ENCODE measurements at places on chromosomes 3 and 15.
A peak's percentile ranks its signal among the peaks of the same experiment; 100 is the strongest.

DNA sequence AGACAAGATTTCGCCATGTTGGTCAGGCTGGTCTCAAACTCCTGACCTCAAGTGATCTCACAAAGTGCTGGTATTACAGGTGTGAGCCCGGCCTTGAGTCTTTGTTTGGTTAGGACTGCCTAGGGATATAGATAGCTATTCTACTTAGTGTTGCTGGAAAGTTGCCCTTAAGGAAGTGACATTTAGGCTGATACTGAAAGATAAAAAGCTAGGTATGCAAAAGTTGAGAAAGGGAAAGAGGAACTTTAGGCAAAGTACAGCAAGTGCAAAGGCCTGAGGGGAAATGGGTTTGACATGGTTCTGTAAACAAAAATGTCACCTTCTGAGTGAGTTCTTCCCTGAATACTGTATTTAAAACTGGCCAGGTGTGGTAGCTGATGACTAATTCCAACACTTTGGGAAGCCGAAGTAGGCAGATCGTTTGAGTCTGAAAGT lies 111.5 kb downstream of the ZNF609 start:
- DNase-seq, result peak; percentile 71

- DNase-seq, result peak; percentile 85
Observed at GRCh38 chr3:125375950-125376679, 990 bp upstream of the ZNF148 start.

DNA sequence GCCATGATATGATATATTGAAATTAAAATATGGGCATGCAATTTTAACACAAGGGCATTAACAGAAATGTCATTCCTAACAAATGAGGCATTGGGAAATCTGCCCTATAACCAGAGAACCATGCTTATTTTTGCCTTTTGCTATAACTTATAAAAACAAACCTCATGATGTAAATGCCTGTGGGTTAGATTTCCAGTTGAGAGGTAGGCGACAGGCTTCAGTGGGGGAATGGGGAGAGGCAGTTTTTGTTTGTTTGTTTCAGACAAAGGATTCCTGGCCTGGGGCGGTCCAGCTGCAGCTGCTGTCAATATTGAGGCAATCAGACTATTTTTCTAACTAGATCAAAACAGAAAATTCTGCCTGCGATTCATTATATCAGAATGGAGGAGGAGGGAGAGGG lies 490.4 kb upstream of the CFAP20DC start:
- DNase-seq, result peak; percentile 38

GRCh38 chr3:45105855-45106671 lies 40.1 kb downstream of the CDCP1 start:
- peak; percentile 65 for DNase-seq

DNA sequence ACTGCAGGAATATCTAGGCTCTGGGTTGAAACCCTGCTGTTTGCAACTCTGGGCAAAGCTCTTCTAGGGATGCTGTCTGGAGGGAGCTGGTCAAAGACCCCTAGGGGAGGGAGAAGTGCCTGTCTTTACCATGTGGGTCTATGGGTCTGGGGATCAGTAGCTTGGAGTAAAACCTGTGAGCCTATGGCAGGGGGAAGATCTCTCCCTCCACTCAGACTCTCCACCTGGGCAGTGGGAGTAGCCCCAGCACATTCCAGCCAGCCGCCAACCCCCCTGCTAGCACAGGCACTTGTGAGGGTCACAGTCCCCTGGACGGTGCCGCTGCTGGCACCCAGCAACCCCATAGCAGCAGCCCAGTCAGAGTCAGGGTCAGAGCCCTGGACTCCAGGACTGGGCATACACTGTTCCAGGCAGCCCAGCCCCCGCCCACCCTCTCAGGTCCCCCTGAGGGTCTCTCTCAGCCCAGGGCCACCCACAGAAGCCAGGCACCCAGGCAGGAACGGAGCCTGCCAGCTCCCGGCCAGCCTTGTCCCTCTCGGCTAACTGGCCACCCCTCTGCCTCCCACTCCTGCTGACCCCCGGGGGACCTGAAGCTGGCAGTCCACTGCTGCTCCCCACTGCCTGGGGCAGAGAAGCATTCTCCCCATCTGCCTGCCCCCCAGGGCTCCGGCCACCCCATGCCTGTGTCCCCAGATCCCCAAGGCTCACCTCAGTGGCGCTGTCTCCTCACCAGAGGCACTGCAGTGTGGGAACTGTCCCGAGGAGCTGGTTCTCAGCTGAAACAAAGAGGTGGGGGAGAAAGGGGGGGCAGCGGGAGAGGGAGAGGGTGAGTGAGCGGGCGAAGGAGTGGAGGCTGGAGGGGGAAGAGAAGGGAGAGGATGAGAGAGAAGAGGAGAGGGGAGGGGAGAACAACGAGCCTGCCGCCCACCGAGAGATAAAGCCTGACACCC lies 10.8 kb downstream of the GLYCTK start:
- no peak for DNase-seq

DNA sequence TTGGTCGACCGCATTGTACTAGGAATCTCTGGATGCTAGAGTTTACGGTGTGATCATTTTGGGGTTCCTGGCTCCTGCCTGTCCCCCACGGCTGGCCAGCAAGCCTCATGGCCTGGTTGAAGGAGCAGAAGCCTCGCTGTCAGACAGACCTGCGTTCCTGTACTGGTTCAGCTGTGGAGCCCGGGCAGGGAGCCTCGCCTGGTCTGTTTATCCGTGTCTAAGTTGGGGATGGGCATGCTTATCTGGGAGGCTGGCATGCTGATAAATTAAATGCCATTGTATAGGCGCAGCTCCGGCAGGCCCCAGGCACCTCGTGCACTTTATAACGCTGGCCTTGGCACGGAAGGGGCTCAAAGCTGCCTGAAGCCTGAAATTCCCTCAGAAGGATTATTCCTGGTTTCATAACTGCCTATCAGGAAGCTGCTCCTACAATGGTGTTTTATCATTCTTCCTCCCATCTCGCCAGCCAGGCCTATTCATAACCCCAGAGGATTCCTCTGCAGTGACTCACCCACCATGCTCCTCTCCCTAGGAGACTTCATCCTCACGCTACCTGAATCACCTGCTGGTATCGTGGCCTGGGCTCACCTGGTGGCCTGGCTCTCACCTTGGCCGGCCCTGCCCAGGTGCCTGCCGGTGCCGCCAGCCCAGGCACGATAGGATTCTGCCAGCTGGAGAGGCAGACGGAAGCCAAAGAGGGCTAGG lies 110.9 kb downstream of the ASB7 start:
- DNase-seq, result peak; percentile 100

DNA sequence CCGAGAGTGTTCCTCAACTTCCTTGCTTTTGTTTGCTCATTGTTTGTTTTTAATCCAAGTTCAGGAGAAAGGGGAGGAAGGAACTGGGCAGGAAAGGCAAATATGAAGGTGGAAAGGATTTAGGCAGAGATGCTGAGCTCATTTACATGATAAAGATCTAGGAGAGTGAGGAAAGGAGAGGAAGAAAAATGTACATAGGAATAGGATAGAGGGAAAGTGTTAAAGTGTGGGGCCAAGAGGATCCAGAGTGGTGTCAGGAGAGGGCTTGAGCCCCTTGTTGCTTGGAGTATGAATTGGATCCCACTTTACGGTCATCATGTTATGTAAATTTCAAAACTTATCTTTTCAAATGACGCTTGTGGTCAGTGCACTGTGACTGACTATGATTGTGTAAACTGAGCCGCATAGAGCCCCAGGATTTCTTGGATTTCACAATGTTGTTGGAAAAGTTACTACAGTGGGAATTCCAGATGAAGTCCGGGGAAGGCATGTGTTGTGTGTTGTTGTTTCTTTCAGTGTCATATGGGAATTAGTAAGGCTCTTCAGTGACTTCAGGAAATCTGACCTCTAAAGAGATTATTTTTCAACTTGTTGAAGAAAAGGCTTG lies 15.0 kb upstream of the PLD1 start:
- peak; percentile 75 for DNase-seq

- DNase-seq, result peak; percentile 50
Observed at GRCh38 chr3:16511681-16512434, 1.6 kb downstream of the RFTN1 start.

DNA sequence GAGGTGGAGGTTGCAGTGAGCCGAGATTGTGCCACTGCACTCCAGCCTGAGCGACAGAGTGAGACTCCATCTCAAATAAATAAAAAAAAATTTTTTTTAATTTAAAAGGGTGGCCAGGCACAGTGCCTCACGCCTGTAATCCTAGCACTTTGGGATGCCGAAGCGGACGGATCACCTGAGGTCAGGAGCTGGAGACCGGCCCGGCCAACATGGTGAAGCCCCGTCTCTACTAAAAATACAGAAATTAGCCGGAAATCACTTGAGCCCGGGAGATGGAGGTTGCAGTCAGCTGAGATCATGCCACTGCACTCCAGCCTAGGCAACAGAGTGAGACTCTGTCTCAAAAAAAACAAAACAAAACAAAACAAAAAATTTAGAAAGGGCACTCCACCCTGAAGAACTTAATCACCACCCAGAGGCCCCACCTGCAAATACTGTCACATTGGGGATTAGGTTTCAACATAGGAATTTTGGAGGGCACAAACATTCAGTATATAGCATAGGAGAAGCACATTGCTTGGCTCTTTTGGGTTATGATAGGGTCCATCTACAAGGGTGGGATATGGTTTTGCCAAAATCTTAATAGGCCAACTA lies 7.1 kb upstream of the YEATS2 start:
- no peak for DNase-seq

DNA sequence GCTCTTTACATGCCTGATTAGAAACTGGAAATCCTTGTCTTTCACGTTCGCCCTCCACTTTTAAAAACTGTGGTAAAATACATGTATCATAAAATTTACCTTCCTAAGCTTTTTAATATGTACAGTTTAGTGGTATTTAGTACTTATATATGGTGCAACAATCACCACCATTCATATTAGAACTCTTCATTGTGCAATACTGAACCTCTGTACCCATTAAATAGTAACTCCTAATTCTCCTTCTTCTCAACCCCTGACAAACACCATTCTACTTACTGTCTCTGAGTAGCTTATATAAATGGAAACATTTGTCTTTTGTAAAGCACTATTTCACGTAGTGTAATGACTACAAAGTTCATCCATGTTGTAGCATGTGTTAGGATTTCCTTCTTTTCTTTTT lies 28.2 kb downstream of the GRM2 start:
- DNase-seq, result no peak

- no peak for DNase-seq
Observed at GRCh38 chr3:185330238-185330637, 32.7 kb upstream of the MAP3K13 start.

DNA sequence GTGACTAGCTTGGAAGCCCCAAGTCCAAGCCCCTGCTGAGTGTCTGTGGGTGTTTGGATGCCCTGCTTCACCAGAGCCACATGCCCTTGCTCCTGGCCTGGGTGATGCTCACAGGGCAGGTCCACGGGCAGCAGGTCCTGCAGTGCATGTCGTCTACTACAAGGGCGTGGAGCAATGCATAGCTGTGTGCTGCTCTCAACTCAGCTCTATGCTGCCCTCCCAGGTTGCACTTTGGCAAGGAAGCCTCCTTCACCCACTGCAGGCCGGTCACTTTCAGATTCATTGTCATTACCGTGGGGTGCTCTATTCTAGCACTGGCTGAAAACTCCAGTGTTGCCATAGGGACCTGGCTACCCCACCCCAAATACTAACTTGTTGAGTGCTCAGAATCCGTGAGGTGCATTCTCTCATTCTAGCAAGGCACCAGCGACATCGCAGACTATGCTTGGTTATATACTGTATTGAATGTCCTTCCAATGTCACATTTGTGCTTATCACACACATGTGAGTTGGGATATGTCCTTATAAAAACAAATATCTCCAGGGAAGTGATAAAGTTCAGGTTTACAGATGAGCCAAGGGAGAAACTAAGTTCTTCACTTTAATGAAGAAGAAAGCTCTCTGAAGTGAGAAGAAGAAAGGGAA lies 51.8 kb downstream of the GRAMD1C start:
- peak; percentile 29 for DNase-seq

GRCh38 chr3:123467046-123467445 lies 18.2 kb upstream of the ADCY5 start:
- DNase-seq, result no peak

DNA sequence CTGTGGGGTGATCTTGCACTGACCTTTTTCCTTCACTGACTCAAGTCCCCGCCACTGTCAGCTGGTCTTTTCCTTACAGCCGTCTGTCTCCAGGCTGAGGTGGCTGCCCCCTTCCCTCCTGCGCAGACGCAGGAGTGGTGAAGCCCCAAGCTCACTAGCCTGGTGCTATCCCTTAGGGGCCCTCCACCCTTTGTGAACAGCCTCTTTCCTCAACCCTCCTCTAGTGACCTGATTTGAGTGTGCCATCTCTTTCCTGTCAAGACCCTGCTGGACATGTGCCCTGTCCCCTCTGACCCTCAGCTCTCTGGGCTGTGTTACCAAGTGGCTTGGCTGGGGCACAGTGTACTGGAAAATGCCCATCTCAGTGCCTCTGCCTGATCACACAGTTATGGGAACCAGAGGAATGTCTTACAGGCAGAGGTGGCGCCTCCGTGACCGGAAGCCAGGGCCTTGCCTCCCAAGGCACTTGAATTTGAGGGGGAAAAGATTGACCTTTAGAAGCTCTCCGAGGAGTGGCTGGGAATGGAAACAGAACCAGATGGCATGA lies 8.7 kb downstream of the KBTBD13 start:
- DNase-seq, result no peak

DNA sequence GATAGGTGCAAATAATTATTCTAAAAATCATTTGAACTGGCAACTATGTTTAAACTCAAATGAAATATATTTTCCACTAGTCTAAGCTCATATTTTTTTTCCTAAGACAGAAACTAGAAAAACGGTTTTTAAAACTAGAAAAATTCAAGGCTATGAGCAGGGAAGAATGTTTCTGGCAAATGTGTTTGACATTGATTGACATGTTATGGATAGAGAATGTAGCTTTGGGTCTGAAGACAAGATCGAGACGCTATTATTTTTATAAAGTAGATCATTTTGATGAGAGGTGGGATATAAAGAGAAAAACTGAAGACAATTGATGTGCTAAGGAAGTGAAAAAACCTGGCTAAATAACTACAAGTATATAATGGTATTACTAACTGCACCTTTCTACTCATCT lies 415.2 kb downstream of the GABRB3 start:
- no peak for DNase-seq

- no peak for DNase-seq
Observed at GRCh38 chr15:26287381-26287780, 424.3 kb upstream of the ATP10A start.

- DNase-seq, result no peak
Observed at GRCh38 chr3:134364936-134365765, 9.1 kb downstream of the AMOTL2 start.

GRCh38 chr15:67180035-67180434 lies 74.4 kb downstream of the AAGAB start:
- no peak for DNase-seq

DNA sequence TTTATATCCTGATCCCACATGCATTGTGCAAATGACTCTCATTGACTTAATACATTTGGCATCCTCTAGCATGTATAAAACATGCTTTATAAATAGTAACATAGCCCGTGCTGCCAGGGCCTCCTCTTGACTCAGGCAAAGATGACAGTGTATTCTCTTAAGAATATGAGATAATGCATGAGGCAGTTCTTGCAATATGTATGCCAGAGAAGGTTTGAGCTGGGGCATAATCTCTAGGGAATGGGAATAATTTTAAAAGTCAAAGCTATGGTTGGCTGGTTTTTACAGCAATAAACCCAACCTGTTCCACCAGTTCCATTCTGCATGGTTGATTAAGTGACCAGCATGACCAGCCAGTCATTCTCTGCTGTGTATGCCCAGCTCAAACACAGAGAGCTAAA lies 179.0 kb upstream of the PFN2 start:
- peak; percentile 88 for DNase-seq
